ENCODE measurements at places on chromosomes 3 and 15.
A peak's percentile ranks its signal among the peaks of the same experiment; 100 is the strongest.

GRCh38 chr3:177375316-177375715 is 178.0 kb upstream of the TBL1XR1 start:
- DNase-seq: no peak

- no peak for DNase-seq
Observed at GRCh38 chr3:126155819-126156218, 24.6 kb downstream of the ALDH1L1 start.

DNA sequence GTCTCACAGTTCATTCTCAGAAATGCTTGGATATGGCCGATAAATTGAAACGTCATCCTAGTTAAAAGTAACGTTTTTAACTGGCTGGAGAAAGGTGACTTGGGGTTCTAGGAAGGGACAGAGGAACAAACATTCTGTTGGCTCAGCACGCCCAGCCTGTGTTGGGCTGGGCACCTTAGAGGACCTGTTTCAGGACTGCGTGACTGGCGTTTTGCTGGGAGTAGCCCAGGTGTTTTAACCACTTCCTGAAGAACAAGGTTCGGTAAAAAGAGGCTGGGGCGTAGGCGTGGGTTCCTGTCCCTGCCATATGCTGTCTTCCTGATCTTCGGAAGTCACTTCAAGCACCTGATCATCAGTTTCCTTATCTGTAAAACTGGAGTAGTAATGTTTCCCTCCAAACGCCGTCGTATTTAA is 1.1 kb upstream of the TLNRD1 start:
- DNase-seq: peak; percentile 48

GRCh38 chr3:22231061-22231460 is 480.1 kb upstream of the ZNF385D start:
- DNase-seq: no peak

- DNase-seq: no peak
Observed at GRCh38 chr15:28167042-28167441, 67.9 kb upstream of the OCA2 start.

GRCh38 chr15:66851311-66852063 is 149.5 kb downstream of the SMAD6 start:
- peak; percentile 93 for DNase-seq

- DNase-seq: peak; percentile 59
Observed at GRCh38 chr3:155325263-155325835, 31.9 kb upstream of the STRIT1 start.

DNA sequence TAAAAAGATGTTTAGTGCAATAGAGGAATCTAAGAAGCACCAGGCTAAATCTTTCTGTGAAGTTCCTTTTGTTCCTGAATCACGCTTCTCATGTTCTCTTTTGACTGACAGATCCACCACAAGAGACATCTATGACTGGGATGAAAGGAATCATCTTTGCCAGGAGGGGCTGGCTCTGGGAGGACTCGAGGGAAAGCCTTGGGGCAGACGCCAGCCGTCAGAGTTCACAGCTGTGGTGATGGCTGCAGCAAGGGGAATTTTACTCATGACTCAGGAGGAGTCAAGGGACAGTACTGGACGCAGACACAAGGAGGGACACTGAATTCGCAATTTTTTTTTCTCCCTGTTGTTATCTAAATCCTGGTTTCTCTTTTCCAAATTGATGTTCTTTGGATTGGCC is 38.7 kb downstream of the C3orf38 start:
- DNase-seq: no peak

GRCh38 chr3:51657234-51657633 is 13.8 kb upstream of the TEX264 start:
- no peak for DNase-seq

GRCh38 chr3:21345382-21345976 is 405.5 kb downstream of the ZNF385D start:
- no peak for DNase-seq
